Epithelial cell of alveolus of lung (primary cell): ENCODE measurements at places on chromosomes 6 and 20. TPM values are rescaled to one million over a fixed set of nuclear protein-coding genes. Genes with fewer than 3 reads are reported as not detected.

Gene SYNDIG1
- total RNA-seq, result 0.78 and 1.8 TPM in 2 replicates

Gene FHL5
- total RNA-seq, result 0.52 TPM in 1 of 2 replicates, not detected in the other

Gene IL17F
- not detected in 2 replicates for total RNA-seq

Gene SOX4
- 31.9 and 69.9 TPM in 2 replicates for total RNA-seq

Gene ZNF391
- 0.91 and 3.3 TPM in 2 replicates for total RNA-seq

Gene CST5
- 0.13 TPM in 1 of 2 replicates, not detected in the other for total RNA-seq

Gene KIF13A
- 13.0 and 13.2 TPM in 2 replicates for total RNA-seq

Gene NHLRC1
- 1.0 and 2.6 TPM in 2 replicates for total RNA-seq

Gene DZANK1
- 0.65 and 0.72 TPM in 2 replicates for total RNA-seq

Gene CST7
- total RNA-seq, result not detected in 2 replicates

Gene OR12D3
- not detected in 2 replicates for total RNA-seq

Gene USP49
- total RNA-seq, result 0.65 and 2.9 TPM in 2 replicates
